ENCODE measurements at places on chromosomes 1 and 21.

GRCh38 chr21:37079211-37079824, 6.3 kb downstream of the TTC3 start:
- no peak for DNase-seq

GRCh38 chr1:39733161-39733560, 5.5 kb upstream of the PPIE start:
- no peak for DNase-seq

DNA sequence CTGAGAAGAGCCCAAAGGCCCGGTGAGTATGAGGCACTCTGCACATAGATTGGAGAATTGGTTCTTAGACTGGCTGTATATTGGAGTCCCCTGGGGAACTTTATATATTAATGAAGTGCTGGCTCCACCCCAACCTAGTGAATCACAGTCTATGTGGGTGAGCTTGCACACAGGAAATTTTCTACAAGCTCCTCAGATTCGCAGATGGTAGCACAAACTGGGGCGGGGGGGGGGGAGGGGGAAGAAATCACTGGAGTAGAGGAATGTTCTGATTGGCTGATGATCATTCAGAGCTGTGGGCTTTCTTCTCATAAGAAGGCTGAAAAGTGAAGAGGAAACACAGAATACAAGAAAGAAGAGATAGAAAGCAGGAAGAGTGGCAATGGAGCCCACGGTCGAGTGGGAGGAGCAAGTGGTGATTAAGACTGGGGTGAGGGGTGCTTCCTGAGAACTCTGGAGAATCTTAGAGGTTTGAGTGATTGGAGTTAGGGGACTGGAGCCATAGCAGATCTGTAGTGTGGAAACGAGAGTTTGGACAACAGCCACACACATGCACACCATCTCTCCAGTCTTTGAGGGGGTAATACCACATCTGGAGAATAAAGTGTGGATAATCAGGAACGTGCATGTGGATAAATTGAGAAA, 465.9 kb upstream of the DAB1 start:
- DNase-seq = no peak

GRCh38 chr1:43021547-43022474, 63.1 kb upstream of the SLC2A1 start:
- no peak for DNase-seq

- DNase-seq = no peak
Observed at GRCh38 chr21:15968776-15969310, 239.1 kb downstream of the USP25 start.

DNA sequence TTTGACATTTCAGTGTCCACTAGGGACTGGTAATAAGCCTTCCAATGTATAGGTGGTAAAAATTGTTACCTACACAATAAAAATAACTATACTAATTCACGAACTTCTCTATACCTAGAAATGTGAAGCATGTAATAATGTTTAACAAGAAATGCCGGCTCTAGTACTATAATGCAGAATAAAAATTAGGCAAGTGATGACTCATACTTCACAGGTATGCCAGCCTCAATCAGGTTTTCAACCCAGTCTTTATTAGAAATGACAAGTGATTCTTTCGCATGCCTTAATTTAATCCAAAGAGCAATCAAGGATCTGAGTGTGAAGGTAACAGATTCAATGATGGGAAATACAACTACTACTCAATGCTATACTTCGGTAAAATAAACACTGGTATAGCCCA, 134.9 kb downstream of the RERE start:
- no peak for DNase-seq

GRCh38 chr21:37916310-37917051, at the start of gene KCNJ6:
KCNJ6 (minus strand) TSS chr21:37916457; CDS start chr21:37840682, 75,775 bp downstream.
- peak; percentile 69 for DNase-seq

GRCh38 chr1:247760456-247760855, at the start of gene OR1C1:
OR1C1 (minus strand) TSS chr1:247760556; CDS start chr1:247758406, 2,150 bp downstream.
- no peak for DNase-seq

DNA sequence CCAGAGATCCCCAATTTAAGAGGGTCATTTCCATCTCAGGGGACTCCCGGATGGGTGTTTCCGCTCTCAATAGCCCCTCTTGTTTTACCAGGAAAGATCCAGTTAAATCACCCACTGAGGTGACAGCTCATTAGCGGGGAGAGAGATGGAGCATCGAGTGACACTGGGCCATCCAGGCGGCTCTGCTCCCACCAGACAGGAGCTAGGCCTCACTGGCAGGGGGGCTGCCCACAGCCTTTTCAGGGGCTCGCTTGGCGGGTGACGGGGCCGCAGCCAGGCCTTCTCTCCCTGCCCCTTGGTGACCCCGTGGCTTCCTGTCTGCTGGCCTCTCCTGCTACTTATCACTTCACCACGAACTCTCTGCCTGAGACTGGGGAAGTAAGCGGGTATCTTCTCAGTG, 26.7 kb upstream of the SPSB1 start:
- no peak for DNase-seq
